ENCODE measurements at places on chromosomes 16 and 17. TPM values are rescaled to one million over a fixed set of nuclear protein-coding genes. Genes with fewer than 3 reads are reported as not detected.

The CNEP1R1 gene
- total RNA-seq, result 47.3 TPM

The SDR42E1 gene
- 2.1 TPM for total RNA-seq

The KRTAP2-2 gene
- not detected for total RNA-seq

The KRTAP1-1 gene
- not detected for total RNA-seq

The PHF23 gene
- total RNA-seq, result 28.6 TPM

The HCRT gene
- total RNA-seq, result 1.6 TPM

The CD7 gene
- total RNA-seq, result not detected

The MEIOB gene
- 1.8 TPM for total RNA-seq

The MSLN gene
- total RNA-seq, result not detected

Data from diencephalon (tissue), 1 donor.